ENCODE measurements at places on chromosomes 7 and 10.

- DNase-seq: no peak
These were observed 24.5 kb downstream of the RAPGEF5 start for GRCh38 chr7:22332461-22332870.

DNA sequence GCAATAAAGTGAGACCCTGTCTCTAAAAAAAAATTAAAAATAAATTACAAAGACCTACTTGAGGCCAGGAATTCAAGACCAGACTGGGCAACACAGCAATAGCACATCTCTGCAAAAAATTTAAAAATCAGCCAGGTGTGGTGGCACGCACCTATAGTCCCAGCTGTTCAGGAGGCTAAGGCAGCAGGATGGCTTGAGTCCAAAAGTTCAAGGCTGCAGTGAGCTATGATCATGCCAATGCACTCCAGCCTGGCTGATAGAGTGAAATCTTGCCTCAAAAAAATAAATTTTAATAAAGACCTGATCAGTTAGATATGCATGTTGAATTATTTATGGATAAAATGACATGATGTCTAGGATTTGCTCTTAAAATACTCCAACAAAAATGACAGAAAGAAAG is 34.9 kb downstream of the P4HA1 start:
- DNase-seq: no peak

DNA sequence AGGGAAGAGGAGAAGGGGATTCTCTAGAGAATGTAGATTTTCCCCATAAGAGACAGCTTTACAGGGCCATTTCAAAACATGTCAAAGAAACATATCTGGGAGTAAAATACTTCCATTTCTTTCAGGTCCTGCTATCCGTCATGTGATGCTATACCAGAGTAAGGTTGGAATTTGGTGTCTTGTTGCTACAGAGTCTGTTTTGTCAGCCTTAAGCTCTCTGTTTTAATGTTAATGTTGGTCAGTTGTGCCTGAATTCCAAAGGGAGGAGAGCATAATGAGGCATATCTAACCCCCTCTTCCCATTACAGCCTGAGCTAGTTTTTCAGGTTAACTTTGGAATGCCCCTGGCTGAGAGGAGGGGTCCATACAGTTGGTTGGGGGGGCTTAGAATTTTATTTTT is 94.7 kb upstream of the CCDC71L start:
- DNase-seq: no peak

DNA sequence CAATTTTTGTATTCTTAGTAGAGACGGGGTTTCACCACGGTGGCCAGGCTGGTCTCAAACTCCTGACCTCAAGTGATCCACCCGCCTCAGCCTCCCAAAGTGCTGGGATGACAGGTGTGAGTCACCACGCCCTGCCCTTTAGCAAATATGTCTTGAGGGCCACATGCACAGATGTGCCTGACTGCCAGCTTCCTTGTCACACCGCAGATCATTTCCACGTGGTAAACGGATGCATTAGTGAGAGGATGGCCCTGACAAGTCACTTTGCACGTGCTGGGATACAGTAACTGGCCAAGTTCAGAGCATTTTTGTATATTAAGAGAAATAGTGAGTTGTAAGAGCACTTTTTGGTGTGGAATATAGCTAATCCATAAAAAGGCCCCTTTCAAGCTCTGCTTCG is 44.3 kb upstream of the FAM180A start:
- no peak for DNase-seq

GRCh38 chr10:118408181-118408580 is 66.1 kb upstream of the FAM204A start:
- no peak for DNase-seq
